Activated CD4-positive, alpha-beta memory T cell treated with anti-CD3 and anti-CD28 coated beads, Interleukin-2, amount 10 ng/mL, durations not matched to agents 7 days and 5 days (primary cell): ENCODE measurements at places on chromosomes 13 and 19. TPM values are rescaled to one million over a fixed set of nuclear protein-coding genes. Genes with fewer than 3 reads are reported as not detected.

GRCh38 chr13:111318386-111318785 is 2.1 kb upstream of the TEX29 start:
- H3K4me3 ChIP-seq: no peak overlapping the region
- H3K27me3 ChIP-seq: no peaks in the 10 kb centered on the region
- H3K4me1 ChIP-seq: peaks cover under 1% of the 10 kb centered on the region
- DNase-seq: no peak
- no peaks in the 10 kb centered on the region for H3K36me3 ChIP-seq

GRCh38 chr19:609004-609346 is 19.3 kb downstream of the HCN2 start:
- H3K27ac ChIP-seq: no peak overlapping the region
- H3K27me3 ChIP-seq: no peaks in the 10 kb centered on the region
- H3K36me3 ChIP-seq: peaks cover 3% of the 10 kb centered on the region
- no peak for DNase-seq
- H3K4me3 ChIP-seq: no peak overlapping the region

GRCh38 chr13:24511019-24511815 is 1.4 kb downstream of the PARP4 start:
- H3K36me3 ChIP-seq: peaks cover 29% of the 10 kb centered on the region
- H3K27me3 ChIP-seq: no peaks in the 10 kb centered on the region
- peaks cover 32% of the 10 kb centered on the region for H3K4me1 ChIP-seq

FBXO27 gene
- 0.18 TPM for total RNA-seq
